ENCODE measurements at places on chromosomes 7 and 10. TPM values are rescaled to one million over a fixed set of nuclear protein-coding genes. Genes with fewer than 3 reads are reported as not detected.

DNA sequence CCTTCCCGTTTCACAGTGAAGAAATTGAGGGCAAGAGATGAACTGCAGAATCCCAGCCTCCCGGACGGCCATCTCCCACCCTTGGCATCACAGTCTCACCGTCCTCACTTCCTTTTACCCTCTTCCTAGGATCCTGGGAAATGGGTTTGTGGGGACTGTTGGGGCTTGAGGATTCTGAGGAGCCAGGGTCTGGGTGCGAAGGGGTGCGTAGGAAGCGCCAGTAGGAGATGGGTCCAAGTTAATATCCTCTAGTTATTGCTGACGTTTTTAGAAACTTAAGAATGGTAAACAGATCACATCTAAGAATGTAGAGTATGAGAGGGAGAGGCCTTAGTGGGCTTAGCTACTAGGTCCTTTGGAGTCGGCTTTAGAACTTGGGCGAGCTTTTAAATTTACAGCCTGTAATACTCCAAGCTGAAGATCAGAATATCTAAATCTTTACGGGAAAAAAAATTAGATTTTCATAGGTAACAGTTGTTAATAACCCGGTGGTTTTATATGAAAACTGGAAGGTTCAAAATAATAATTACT is 696 bp downstream of the MALSU1 start:
- peaks cover 23% of the 10 kb centered on the region for H3K36me3 ChIP-seq
- H3K27me3 ChIP-seq: no peaks in the 10 kb centered on the region
- peaks cover 38% of the 10 kb centered on the region for H3K4me1 ChIP-seq
- peak overlapping the region; percentile 97 for H3K4me3 ChIP-seq
- DNase-seq: no peak

- H3K36me3 ChIP-seq: no peaks in the 10 kb centered on the region
- H3K27ac ChIP-seq: no peak overlapping the region
- H3K4me3 ChIP-seq: no peak overlapping the region
- H3K27me3 ChIP-seq: peaks cover 15% of the 10 kb centered on the region
- no peak for DNase-seq
- H3K4me1 ChIP-seq: no peaks in the 10 kb centered on the region
These were observed 128.5 kb downstream of the KIF20B start for GRCh38 chr10:89829887-89830269.

- no peaks in the 10 kb centered on the region for H3K4me1 ChIP-seq
- DNase-seq: no peak
- H3K4me3 ChIP-seq: no peak overlapping the region
These were observed 61.3 kb upstream of the PTN start for GRCh38 chr7:137404660-137405317.

GRCh38 chr7:117458977-117459583 is 20.7 kb upstream of the CFTR start:
- H3K4me3 ChIP-seq: no peak overlapping the region
- no peaks in the 10 kb centered on the region for H3K4me1 ChIP-seq
- no peaks in the 10 kb centered on the region for H3K27me3 ChIP-seq
- H3K36me3 ChIP-seq: no peaks in the 10 kb centered on the region
- DNase-seq: no peak
- H3K27ac ChIP-seq: no peak overlapping the region

GRCh38 chr7:49718760-49719159 is 54.7 kb upstream of the VWC2 start:
- no peaks in the 10 kb centered on the region for H3K4me1 ChIP-seq
- no peak overlapping the region for H3K27ac ChIP-seq
- H3K27me3 ChIP-seq: no peaks in the 10 kb centered on the region
- no peaks in the 10 kb centered on the region for H3K36me3 ChIP-seq
- no peak for DNase-seq

DNA sequence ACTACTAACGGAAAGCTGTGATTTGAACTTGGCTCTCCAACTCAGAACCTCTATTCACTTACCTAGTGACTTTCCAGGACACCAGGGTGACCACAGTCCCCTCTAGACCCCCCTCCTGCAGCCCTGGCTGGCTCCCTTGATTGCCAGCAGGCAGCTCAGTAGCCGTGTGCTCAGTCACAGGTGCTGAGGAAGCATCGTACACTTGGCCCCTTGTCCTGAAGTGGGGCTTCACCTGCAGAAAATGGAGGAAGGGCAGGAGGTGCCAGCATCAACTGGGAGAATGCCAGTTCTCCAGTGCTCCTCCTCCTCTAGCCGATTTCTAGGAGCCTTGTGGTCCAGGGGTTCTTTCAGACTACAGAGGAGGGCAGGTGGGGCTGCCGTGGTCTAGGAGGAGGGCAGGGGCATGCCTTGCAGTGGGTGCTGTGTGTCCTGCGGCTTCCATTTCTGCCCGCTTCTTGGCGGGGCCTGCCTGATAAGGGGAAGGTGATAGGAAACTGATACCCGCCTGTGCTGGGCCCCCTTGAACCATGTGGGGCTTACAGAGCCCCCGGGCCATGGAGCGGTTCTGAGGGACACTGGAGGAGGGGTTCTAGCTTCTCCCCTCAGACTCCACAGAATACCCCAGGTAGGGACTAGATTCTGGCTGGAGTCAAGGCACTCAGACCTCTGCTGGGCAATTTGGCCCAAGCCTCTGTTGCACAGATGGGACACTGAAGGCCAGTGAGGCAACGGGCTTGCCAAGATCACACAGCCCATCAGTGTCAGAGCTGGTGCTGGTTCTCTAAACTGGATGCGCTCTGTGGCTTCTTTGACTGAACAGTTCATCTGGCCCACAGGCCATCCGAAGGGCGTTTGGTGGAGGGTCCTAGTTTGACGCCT is 14.0 kb downstream of the FAM241B start:
- H3K27me3 ChIP-seq: peaks cover 2% of the 10 kb centered on the region
- H3K4me3 ChIP-seq: no peak overlapping the region
- no peaks in the 10 kb centered on the region for H3K36me3 ChIP-seq
- DNase-seq: no peak
- peaks cover 2% of the 10 kb centered on the region for H3K4me1 ChIP-seq

DNA sequence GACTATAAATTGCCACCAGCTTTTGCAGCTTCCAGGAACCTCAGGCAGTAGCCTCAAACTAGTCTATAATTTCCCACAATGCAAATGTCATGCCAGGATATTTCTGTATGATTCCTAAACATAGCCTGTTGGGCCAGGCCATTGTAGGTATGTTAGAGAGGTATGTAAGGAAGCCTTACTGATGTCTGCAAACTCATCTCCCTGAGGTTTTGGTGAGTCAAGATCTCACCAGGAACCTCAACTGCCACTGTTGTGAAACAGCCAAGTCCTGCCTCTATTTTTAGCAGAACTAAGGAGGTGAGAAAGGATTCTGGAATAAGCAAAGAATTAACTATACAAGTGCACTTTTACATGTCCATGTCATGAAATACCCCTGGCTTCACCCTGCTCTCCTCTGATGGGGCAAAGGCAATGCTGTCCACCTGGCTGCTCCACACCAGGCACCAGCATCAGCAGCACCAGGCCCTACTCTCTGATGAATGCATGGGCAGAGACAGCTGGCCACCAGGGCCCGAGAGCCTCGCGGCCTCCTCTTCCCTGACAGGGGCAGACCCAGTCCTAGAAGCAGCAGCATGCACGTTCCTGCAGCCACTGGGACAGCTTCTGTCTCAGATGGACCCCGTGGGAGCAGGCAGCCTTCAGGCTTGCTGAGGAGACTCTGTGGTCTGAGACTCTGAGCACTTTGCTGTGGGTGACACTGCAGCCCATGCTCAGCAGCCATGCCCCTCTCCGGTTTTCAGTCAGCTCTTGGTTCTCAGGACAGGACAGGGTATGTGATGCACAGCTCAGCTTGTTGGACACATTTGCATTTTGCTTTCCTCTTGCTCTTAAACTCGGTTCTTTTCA is 147.3 kb downstream of the ZMYND11 start:
- H3K27me3 ChIP-seq: no peaks in the 10 kb centered on the region
- H3K36me3 ChIP-seq: peaks cover 1% of the 10 kb centered on the region
- no peak for DNase-seq
- H3K4me3 ChIP-seq: no peak overlapping the region
- no peak overlapping the region for H3K27ac ChIP-seq

DNA sequence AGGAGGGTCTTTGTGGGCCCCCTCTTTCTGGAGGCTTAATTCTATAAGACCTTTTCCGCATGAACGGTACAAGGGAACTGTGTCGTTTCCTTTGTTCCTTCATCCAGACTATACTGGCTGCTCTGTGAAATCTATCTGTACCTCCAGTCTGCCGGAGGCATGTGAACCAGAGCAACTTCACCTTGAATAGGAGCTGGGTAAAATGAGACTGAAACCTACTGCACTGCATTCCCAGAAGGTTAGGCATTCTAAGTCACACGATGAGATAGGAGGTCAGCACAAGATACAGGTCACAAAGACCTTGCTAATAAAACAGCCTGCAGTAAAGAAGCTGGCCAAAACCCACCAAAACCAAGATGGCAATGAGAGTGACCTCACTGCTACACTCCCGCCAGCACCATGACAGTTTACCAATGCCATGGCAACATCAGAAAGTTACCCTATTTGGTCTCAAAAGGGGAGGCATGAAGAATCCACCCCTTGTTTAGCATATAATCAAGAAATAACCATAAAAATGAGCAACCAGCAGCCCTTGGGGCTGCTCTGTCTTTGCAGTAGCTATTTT is 36.8 kb upstream of the INPP5F start:
- no peak overlapping the region for H3K4me3 ChIP-seq
- DNase-seq: no peak
- H3K27ac ChIP-seq: no peak overlapping the region
- H3K4me1 ChIP-seq: peaks cover 24% of the 10 kb centered on the region
- no peaks in the 10 kb centered on the region for H3K27me3 ChIP-seq

DNA sequence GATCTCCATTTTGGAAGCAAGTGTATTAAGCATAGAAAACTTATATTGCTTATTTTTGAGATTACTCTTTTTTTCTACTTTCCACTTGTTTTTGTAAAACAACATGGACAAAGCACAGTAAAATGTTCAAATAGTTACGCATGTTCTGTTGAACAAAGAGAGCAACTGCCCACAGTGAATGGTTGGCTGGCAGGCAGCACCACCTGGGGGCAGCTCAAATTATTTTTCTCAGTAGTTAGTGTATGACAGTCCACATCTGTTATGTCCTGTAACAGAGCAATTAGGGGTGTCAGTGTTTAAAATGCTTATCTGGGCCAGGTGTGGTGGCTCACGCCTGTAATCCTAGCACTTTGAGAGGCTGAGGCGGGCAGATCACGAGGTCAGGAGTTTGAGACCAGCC is 46.1 kb upstream of the CACUL1 start:
- no peak overlapping the region for H3K27ac ChIP-seq
- no peaks in the 10 kb centered on the region for H3K36me3 ChIP-seq
- peaks cover 23% of the 10 kb centered on the region for H3K27me3 ChIP-seq
- no peaks in the 10 kb centered on the region for H3K4me1 ChIP-seq
- H3K4me3 ChIP-seq: no peak overlapping the region

GRCh38 chr7:101699399-101699798 is 70.3 kb upstream of the MYL10 start:
- H3K36me3 ChIP-seq: no peaks in the 10 kb centered on the region
- no peak for DNase-seq
- H3K4me3 ChIP-seq: no peak overlapping the region
- no peaks in the 10 kb centered on the region for H3K27me3 ChIP-seq
- no peaks in the 10 kb centered on the region for H3K4me1 ChIP-seq

DNA sequence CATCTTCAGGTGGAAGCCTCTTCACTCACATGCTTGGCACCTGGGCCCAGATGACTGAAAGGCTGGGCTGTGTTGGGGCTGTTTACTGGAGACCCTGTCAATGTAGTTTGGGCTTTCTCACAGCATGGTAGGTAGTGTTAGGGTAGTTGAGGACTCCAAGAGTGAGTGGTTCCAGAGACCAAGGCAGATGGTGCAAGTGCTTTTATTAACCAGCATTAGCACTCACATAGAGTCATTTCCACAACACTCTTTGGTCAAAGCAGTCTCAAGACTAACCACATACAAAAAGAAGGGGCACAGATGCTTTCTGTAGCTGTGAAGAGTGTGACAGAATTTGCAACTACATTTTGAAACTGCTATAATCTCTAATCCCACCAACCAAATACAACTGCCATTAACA is 135.0 kb downstream of the RTKN2 start:
- H3K4me3 ChIP-seq: no peak overlapping the region
- DNase-seq: no peak
- peaks cover 5% of the 10 kb centered on the region for H3K4me1 ChIP-seq
- H3K27me3 ChIP-seq: no peaks in the 10 kb centered on the region
- peaks cover 27% of the 10 kb centered on the region for H3K36me3 ChIP-seq

DNA sequence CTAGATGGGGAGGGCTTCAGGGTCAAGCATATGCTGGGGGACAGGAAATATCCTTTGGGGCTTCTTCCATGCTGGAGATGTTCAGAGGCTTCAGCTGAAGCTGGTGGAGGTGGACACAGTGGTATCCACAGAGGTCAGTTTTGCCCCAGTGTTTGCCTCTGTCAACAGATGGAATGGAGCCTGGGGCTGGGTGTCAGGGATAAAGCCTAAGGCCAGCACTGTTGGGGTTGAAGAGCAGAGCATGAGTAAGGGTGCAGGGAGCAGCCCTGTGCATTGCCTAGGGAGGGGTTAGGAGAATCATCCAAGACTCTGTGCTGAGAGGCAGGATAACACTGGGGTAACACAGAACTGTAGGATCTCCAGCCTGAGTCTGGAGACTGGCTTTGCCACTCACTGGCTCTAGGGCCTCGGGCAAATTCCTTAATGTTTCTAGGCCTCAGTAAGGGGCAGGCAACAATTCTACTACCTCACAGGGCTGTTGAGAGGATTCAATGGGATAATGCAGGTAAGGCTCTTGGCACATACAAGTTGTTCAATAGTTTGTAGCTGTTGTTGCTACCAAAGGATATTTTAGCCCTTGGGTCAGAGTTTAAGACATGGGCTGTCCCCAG is 21.8 kb upstream of the MYL7 start:
- H3K4me3 ChIP-seq: no peak overlapping the region
- peaks cover 4% of the 10 kb centered on the region for H3K27me3 ChIP-seq
- no peaks in the 10 kb centered on the region for H3K36me3 ChIP-seq
- DNase-seq: no peak
- H3K27ac ChIP-seq: no peak overlapping the region

Gene SNCG
- not detected for total RNA-seq

Gene MIOS
- total RNA-seq: 42.0 TPM

Gene NAT16
- not detected for total RNA-seq

Gene SLC18A2
- 0.14 TPM for total RNA-seq

Gene GIMAP5
- total RNA-seq: 112 TPM

Gene GIMAP4
- total RNA-seq: 285 TPM

Gene CPA2
- total RNA-seq: not detected

Gene CCDC3
- total RNA-seq: not detected

Gene EPHA1
- 27.3 TPM for total RNA-seq

Gene ITIH5
- not detected for total RNA-seq

Data from activated naive CD8-positive, alpha-beta T cell treated with anti-CD3 and anti-CD28 coated beads, Interleukin-2, amount 10 ng/mL, durations not matched to agents 7 days and 5 days (primary cell).